ENCODE measurements at places on chromosomes 3 and 15.

GRCh38 chr3:144583871-144584270 is 612.2 kb downstream of the DIPK2A start:
- DNase-seq, result no peak

GRCh38 chr3:8368598-8368997 is 133.0 kb upstream of the LMCD1 start:
- no peak for DNase-seq

DNA sequence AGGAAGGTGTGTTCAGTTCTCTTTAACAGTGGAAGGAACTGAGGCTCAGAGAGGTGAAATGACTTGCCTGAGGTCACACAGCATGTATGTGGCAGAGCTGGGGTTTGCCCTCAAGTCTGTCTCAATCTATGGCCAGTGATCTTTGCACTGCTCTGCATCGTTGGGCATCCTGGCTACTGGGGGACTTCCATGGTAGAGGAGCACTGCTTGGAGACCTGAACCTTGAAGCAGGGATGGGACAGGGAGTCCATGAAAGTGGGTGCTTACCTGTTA is 2.0 kb downstream of the CORO2B start:
- DNase-seq, result no peak

- no peak for DNase-seq
These were observed 70.4 kb downstream of the ST6GAL1 start for GRCh38 chr3:187000711-187001151.

DNA sequence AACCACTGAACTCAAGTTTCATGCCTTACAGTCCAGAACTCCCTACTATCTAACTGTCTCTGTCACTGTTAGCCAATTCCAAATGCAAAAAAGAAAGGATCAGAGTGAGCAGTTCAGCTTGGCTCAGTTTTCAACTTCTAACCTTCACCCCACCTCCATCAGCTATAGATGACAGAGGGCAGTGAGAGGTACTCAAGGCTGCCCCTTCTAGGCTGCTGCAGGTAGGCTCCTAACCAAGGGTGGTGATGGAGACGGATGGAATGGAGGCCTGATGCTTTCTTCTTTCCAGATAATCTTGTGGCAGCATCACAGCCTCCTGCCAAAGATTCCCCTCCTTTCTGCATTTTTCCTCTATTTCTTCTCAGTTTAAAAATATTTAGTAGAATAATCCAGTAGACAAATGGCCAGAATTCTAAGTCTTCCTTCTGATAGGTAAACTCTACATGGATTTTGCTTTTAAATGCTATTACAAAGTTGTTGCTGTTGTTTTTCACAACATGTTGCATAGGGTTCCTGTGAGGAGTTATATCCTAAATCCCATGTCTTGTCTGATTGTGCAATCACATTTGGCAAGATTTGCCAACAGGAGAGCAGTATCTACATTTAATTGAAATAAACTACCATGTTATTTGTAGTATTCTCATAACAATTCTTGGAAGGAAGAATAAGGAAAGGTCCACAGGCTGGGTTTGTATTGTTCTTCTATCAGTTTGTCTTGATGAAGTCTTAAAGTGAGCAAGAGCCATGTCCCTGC is 301.6 kb upstream of the TRIM42 start:
- DNase-seq, result no peak

GRCh38 chr3:130795396-130795795 is 48.8 kb upstream of the PIK3R4 start:
- DNase-seq, result no peak

DNA sequence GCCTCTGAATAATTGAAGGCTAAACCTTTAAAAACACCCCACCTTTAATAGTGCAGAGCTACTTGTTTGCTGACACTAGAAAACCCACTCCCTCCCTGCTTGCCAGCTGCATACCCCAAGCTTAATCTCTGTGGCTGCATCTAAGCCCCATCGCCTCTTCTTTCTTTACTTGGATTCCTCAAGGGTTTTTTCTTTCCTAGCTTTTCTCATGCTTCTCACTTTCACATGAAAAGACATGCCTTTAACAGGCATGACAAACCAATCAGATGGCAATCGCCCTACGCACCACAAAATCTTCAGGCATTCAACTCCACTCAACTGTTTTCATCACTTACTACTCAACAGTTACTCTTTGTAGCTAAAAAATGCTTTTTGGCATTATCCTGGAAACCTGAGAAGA is 77.5 kb downstream of the PLD1 start:
- DNase-seq, result no peak

- DNase-seq, result no peak
These were observed 72.7 kb downstream of the DTWD1 start for GRCh38 chr15:49693498-49693897.

Data from CD8-positive, alpha-beta memory T cell (primary cell).